ENCODE measurements at places on chromosomes 5 and 9.

DNA sequence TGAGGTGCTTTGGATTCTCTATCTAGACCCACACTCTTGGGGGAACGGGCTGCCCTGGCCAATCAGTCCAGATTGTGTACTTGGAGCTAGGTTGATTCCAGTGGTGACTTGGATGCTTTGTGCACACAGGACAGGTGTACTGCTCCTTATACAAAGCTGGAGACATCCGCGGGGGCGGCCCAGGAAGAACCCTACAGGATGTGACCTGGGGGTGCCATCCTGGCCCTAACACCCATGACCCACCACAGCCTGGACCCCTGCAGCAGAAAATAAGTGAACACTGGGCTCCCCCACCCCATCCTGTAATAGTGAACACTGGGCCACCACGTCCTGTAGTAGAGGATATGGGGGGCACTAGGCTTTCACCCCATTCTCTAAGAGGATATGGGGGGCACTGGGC, 12.1 kb upstream of the PLEKHG4B start:
- no peak for DNase-seq

- DNase-seq, result no peak
Observed at GRCh38 chr9:133037775-133038515, 7.1 kb downstream of the GTF3C5 start.

DNA sequence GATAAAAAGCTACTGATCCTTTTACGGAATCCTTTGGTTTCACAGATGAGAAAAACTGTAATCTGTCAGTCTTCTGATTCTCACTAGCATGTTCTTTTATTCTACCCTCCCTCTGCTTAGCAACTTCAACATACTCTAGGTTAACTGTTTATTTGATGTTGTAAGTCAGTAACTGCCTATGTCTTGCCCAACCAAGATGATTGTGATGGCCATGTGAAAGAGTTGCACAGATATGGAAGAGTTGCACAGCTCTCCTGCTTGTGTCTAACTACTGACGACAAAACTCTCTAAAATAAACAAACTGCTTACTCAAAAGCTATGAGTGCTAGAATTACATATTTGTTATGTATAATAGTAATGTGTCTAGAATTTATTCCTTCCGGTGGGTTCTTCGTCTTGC, 227.3 kb upstream of the DAB2 start:
- no peak for DNase-seq

DNA sequence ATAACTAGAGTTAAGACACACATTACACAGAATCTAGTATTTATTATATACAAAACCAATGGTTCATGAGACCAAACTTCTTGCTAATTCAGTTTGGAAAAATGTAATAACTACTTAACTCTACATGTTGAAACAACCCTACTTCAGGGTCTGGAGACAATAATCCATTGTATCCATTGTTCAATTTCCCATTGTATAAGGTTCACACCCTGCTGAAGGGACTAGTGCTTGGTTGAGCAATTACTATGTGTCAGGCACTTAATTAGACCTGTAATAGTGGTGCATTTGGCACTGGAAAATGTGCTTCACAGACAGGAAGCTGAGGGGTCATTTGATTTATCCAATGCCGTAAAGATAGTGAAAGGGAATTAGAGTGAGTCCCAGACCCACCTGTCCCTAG, 114.3 kb upstream of the PAPPA start:
- DNase-seq, result no peak

DNA sequence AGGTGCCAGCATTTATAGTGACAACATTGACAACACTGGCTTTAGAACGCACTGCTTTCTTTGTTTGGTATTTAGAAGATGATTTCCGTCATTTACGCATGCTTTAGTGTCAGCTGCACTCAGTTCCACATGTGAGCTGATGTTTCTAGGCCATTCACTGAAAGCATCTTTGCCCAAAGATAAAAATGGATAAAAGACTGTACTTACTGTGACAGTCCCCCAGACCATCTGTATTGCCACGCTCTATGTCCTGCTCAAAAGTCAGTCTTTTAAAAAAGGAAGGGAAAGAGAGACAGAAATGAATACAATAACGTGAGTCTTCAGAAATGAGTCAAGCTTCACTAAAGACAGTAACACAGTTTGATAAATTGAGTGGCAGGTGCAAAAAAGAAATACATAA, 99.3 kb downstream of the SEMA6A start:
- no peak for DNase-seq

DNA sequence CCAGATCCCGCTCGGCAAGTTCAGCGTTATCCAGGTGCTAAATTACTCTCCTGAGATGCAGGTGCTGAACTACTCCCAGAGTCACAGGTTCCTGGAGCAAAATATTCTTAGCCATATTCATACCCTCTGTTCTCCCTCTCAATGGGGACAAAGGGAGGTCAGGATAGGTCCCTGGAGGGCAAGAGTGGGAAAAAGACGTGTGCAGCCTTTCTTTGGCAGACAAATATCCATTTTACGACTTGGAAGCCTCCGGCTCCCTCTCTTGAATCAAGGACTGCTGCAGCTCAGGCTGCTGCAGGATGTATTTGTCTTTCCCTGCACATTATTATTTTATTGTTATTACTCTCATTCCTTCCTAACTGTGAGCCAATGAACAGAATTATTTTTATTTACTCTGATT, 590.2 kb downstream of the NR2F1-AS1 start:
- DNase-seq, result no peak

- no peak for DNase-seq
Observed at GRCh38 chr9:92780206-92780605, 15.6 kb upstream of the BICD2 start.

DNA sequence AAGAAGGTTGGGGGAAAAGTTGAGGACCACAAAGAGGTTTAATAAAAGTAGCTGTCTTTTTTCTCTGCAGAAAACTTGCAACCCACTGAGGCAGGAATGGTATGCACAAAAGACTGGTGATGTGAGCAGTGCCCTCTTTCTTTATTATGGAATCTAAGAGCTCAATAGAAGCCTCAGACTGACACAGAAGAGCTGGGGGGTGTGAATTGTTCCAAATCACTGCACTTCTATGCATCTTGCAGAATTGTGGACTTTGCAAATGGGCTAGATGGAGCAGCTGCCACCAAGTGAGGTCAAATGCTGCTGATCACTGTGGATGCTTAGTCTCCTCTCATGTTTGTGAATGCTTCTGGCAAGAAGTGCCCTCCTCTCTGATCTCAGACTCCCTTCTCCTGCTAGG, 227.1 kb downstream of the ZSWIM6 start:
- no peak for DNase-seq

GRCh38 chr5:39948867-39949468, 524.2 kb upstream of the DAB2 start:
- DNase-seq, result peak; percentile 63

DNA sequence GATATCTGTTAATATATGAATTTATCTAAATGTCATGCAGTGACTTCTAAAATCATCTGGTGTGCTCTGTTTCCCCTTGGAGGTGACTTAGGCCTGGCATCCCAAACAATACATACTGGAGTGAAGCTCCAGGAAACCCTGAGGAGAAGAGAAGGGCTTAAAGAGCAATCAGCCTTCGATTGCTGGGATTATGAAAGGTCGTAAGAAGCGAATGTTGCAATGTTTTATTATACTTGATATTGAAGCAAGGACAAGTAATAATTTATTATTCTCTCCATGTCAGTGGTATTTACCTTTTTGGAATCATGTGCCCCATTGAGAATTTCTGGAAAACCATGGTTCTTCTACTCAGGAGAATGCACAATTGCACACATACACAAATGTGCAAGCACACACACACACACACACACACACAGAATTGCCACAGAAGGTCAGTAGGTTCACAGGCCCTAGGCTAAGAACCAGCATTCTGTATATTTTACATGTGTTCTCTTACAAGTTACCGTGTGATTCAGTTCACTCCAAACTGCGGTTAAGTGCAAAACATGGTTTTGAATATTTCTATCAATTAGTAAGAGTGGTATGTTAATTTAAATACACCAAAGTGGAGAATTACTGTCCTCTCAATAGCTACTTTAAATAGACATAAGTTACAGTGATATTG, 79.1 kb upstream of the CDKN2B start:
- DNase-seq, result no peak

GRCh38 chr9:121494192-121494591, 5.5 kb downstream of the GGTA1 start:
- DNase-seq, result no peak

DNA sequence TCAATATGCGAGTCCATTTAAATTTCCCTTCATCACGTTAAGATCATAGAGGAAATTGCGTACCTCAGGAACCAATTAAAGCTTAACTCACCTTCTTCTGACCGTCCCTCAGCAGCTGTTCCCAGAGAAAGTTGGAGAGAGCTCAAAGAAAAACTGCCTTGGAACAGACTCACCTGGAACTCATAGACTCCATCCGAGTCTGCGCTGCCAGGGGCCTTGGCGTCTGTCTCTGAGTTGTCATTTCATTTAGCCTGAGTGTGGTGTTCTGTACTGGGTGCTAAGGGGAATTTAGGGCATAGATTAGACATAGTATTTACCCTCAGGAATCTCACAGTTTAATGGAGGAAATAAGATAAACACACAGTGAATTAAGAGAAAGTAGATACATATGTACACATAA, 892.7 kb downstream of the TLE1 start:
- DNase-seq, result no peak

GRCh38 chr9:133788819-133789717, 50.9 kb upstream of the SARDH start:
- DNase-seq, result no peak
